CD14-positive monocyte (primary cell): ENCODE measurements at places on chromosomes 16 and 17. TPM values are rescaled to one million over a fixed set of nuclear protein-coding genes. Genes with fewer than 3 reads are reported as not detected.

- H3K27ac ChIP-seq = no peak overlapping the region
- no peaks in the 10 kb centered on the region for H3K4me1 ChIP-seq
Observed at GRCh38 chr16:10027553-10027952, 154.7 kb downstream of the GRIN2A start.

- no peak overlapping the region for H3K4me3 ChIP-seq
- H3K36me3 ChIP-seq = peaks cover 28% of the 10 kb centered on the region
- peaks cover 6% of the 10 kb centered on the region for H3K4me1 ChIP-seq
- DNase-seq = no peak
- H3K27me3 ChIP-seq = no peaks in the 10 kb centered on the region
Observed at GRCh38 chr16:87836844-87837581, 32.3 kb downstream of the SLC7A5 start.

DNA sequence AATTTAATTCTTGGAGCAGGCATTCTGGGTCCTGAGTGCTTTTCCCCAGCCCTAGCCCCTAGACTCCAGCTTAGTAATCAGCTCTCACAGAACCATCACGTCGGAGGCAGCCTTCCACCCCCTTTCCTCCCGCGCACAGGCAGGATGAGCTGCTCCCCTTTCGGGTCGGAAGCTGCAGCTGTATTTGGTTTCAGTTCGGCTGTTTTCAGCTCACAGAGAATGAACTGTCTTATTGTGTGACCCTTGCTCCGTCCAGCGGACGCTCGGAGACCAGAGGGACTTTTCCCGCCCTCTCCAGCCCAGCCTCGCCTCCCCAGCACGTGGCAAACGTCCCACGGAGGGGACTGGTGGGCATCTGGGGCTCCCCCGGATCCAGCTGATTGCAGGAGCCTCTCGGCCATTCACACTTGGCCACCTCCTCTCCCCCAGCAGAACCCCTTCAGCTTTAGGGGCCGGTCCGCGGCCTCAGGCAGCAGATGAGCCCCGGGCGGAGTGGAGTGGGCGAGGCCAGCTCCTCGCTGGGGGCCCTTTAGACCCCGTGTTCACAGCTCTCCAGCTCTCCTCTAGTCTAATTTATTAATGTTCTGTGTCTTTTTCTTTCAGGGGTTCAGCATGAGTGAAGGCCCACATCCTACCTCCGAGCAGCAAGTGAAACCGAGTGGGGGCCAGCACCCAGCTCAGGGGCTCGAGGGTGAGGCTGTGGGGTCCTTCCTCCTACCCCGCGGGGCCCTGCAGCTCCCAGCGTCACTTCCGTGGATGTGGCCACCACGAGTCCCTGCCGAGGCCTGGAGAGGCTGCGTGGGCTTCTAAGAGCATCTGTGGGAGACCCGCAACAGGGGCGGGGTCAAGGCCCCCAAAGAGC lies 863 bp upstream of the UTS2R start:
- peaks cover 4% of the 10 kb centered on the region for H3K4me1 ChIP-seq
- H3K27ac ChIP-seq = no peak overlapping the region
- DNase-seq = no peak
- no peaks in the 10 kb centered on the region for H3K36me3 ChIP-seq
- H3K27me3 ChIP-seq = peaks cover 55% of the 10 kb centered on the region

DNA sequence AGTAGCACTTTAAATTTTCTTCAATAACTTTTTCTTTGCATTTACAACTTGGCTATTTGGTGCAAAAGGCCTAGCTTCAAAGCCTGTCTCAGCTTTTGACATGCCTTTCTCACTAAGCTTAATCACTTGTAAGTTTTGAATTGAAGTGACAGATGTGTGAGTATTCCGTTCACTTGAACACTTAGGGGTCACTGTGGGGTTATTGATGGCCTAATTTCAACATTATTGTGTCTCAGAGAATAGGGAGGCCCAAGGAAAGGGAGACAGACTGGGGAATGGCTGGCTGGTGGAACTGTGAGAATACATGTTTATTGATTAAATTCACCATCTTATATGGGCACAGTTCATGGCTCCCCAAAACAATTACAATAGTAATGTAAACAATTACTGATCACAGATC lies 84.1 kb downstream of the TAOK1 start:
- no peaks in the 10 kb centered on the region for H3K4me1 ChIP-seq
- no peak overlapping the region for H3K4me3 ChIP-seq
- no peaks in the 10 kb centered on the region for H3K27me3 ChIP-seq
- peaks cover 82% of the 10 kb centered on the region for H3K36me3 ChIP-seq
- H3K27ac ChIP-seq = no peak overlapping the region

GRCh38 chr17:1684378-1685189 lies at the start of gene PRPF8:
Gene PRPF8 (minus strand): TSS chr17:1684867. CDS start chr17:1684571, 296 bp downstream.
- peak within 1 kb of the TSS; percentile 79 for H3K27ac ChIP-seq
- peak; percentile 97 for DNase-seq
- H3K36me3 ChIP-seq = peaks cover 39% of the 10 kb centered on the region
- no peaks in the 10 kb centered on the region for H3K27me3 ChIP-seq
- H3K4me3 ChIP-seq = peak within 1 kb of the TSS; percentile 94

DNA sequence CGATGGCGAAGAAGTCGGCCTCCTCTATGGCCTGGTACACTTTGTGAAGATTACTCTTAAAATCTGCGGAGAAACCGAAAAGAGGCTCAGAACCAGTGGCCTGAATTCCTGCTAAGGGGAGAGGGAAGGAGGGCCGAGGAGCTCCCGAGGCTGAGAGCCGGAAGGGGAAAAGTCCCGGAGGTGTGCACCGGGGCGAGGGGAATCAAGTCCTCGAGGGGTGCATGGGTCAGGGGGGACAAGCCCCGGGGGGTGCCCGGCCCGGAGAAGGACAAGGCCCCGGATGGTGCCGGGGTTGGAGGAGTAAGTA lies 495 bp downstream of the PARN start:
- peak overlapping the region; percentile 93 for H3K27ac ChIP-seq
- H3K36me3 ChIP-seq = peaks cover 41% of the 10 kb centered on the region
- peaks cover 39% of the 10 kb centered on the region for H3K4me1 ChIP-seq
- H3K4me3 ChIP-seq = peak overlapping the region; percentile 58
- H3K27me3 ChIP-seq = no peaks in the 10 kb centered on the region

GRCh38 chr16:60199150-60199549 lies 1465.0 kb upstream of the GOT2 start:
- no peak overlapping the region for H3K4me3 ChIP-seq
- no peaks in the 10 kb centered on the region for H3K4me1 ChIP-seq
- H3K27ac ChIP-seq = no peak overlapping the region
- no peaks in the 10 kb centered on the region for H3K27me3 ChIP-seq
- no peaks in the 10 kb centered on the region for H3K36me3 ChIP-seq
- DNase-seq = no peak

DNA sequence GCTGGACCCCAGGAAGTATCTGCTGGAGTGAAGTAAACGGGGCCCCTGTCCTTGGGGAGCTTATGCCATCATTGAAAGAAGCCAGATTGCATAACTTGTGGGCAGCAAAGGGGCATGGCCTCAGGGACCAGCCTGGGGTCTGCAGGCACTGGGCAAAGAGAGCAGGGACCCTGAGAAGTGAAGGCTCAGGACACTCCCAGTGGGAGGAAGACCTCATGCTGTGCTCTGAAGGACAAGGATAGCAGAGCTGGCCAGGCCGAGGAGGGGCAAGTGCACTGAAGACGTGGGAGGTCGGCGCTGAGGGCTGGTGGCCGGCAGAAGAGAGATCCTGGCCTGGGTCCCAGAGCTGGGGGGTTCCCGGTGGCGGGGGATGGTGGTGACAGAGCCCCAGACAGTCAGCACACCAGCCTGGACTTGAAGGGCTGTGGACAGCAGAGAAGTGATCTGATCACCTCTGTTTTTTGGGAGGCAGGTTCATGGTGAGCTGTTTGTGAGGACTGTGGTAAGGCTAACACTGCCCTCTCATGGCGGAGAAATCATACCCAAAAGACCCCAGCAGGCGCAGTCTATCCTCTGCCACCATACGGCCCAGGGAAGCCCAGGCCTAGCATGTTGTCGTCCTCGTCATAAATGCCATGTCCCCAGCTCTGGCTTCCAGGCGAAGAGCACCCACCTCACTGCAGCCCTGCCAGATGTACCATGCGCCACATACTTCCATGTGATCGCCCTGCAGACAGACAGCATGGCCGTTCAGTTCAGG lies 7.1 kb upstream of the CNP start:
- no peak overlapping the region for H3K27ac ChIP-seq
- H3K4me3 ChIP-seq = no peak overlapping the region
- no peak for DNase-seq
- H3K36me3 ChIP-seq = no peaks in the 10 kb centered on the region
- H3K4me1 ChIP-seq = no peaks in the 10 kb centered on the region

- H3K27me3 ChIP-seq = no peaks in the 10 kb centered on the region
- no peak overlapping the region for H3K4me3 ChIP-seq
- no peaks in the 10 kb centered on the region for H3K4me1 ChIP-seq
- no peak for DNase-seq
- H3K36me3 ChIP-seq = peaks cover 74% of the 10 kb centered on the region
Observed at GRCh38 chr16:16028311-16028999, 79.0 kb downstream of the ABCC1 start.

GRCh38 chr16:28504707-28505404 lies 1.8 kb downstream of the IL27 start:
- H3K27ac ChIP-seq = no peak overlapping the region
- no peaks in the 10 kb centered on the region for H3K27me3 ChIP-seq
- no peak overlapping the region for H3K4me3 ChIP-seq
- H3K4me1 ChIP-seq = peaks cover 43% of the 10 kb centered on the region
- DNase-seq = no peak

- H3K27ac ChIP-seq = no peak overlapping the region
- peaks cover 13% of the 10 kb centered on the region for H3K4me1 ChIP-seq
Observed at GRCh38 chr16:85724936-85725335, 26.0 kb downstream of the C16orf74 start.

GRCh38 chr17:16820161-16820877 lies 130.3 kb downstream of the CCDC144A start:
- no peak overlapping the region for H3K27ac ChIP-seq
- no peaks in the 10 kb centered on the region for H3K4me1 ChIP-seq
- no peak for DNase-seq
- H3K27me3 ChIP-seq = peaks cover 3% of the 10 kb centered on the region
- no peaks in the 10 kb centered on the region for H3K36me3 ChIP-seq

The MFSD6L gene
- polyA plus RNA-seq = not detected

The NPIPA3 gene
- not detected for polyA plus RNA-seq

The YBX2 gene
- polyA plus RNA-seq = not detected in 2 replicates

The HCRT gene
- not detected for polyA plus RNA-seq

The TEKT3 gene
- polyA plus RNA-seq = not detected in 2 replicates
